ENCODE measurements at places on chromosomes 11 and 22.

- no peak for DNase-seq
Observed at GRCh38 chr11:124582565-124582964, 12.8 kb downstream of the OR8A1 start.

- DNase-seq: no peak
Observed at GRCh38 chr22:45188779-45189178, 25.1 kb downstream of the NUP50 start.

GRCh38 chr22:20955548-20955947 is 11.5 kb upstream of the AIFM3 start:
- no peak for DNase-seq

DNA sequence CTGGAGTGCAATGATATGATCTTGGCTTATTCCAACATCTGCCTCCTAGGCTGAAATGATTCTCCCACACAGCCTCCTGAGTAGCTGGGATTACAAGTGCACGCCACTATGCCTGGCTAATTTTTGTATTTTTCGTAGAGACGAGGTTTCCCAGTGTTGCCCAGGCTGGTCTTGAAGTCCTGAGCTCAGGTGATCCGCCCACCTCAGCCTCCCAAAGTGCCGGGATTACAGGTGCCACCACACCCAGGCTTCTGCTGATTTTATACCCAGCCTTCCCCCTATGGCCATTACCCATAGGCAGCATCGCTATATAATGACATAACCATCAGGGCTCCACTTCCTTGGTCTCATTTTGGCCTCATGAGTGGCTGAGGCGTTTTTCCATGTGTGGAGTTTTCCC is 60.6 kb upstream of the RAB1B start:
- DNase-seq: no peak

DNA sequence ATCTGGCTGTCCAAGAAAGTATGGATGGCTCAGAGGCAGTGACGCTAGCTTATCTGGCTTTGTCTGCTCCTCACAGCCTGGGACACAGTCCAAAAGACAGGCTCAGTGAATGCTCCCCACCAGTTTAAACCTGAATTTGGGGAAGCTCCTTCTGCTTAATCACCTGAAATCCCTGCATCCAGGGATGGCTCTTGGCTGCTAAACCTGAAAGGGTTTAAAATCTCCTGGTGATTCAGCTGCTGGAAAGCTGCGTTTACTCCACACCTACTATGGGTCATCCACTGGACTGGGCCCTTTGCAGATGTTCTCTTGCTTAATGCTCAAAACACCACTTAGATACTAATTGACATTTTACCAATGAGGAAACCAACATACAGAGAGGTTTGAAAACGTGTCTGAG is 302.0 kb upstream of the NARS2 start:
- DNase-seq: no peak

DNA sequence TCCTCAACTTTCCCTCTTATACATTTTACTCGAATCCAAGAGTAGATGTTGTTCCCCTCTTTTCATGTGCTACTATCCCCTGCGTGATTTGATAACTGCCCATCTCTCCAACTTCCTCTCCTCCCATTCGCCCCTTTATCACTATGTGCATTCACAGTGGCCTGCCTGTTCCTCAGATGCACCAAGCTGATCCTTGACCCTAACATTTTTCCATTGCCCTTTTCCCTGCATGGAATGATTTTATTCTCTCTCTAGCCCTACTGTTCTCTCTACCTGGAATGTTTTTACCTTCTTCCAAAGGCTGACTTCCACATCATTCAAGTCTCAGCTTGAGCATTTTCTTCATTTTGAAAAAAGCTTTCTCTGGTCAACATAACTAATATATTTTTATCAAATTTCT is 15.8 kb upstream of the BBOX1 start:
- DNase-seq: no peak

DNA sequence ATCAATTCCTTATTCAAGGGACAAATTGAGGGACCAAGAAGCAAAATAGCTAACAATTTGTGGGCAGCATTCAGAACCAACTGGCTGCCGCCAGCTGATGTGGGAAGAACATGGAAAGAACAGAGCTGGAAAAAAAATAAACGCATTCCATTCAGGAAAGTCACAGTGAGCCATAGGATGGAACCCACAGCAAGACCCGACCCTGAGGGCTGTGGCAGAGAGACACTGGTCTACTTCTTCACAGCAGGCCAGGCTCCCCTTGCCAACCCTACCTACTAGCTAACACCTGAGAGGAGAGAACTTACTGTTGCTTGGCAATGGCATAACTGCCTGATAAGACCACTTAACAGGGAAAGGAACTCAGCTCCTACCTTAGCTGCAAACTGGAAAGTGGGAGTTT is 123.5 kb upstream of the APOA1 start:
- DNase-seq: no peak

DNA sequence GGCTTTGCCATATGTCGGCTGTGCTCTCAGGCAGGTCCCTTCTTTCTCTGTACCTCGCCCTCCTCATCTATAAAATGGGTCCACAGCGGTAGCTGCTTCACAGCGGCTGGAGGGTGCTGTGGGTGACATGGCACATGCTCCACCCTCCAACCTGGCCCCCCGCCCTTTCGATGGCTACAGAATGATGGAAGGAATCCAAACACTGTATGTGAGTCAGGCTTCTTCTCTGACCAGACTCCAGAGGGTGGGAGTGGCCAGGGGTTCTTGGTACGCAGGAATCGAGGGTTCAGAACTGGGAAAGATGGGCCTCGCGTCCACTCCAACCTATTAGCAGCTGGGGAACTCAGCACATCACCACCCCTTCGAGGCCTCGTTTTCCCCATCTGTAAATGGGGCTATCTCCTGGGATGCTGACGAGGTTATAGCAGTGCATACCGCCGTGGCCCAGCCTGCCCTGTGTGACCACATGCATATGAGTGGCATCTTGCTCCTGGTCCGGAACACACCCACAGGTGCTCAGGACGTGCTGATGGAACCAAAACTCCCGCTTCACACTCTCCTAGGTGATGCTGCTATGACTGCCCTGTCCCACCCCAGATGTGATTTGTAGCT is 26.4 kb downstream of the MN1 start:
- DNase-seq: no peak

DNA sequence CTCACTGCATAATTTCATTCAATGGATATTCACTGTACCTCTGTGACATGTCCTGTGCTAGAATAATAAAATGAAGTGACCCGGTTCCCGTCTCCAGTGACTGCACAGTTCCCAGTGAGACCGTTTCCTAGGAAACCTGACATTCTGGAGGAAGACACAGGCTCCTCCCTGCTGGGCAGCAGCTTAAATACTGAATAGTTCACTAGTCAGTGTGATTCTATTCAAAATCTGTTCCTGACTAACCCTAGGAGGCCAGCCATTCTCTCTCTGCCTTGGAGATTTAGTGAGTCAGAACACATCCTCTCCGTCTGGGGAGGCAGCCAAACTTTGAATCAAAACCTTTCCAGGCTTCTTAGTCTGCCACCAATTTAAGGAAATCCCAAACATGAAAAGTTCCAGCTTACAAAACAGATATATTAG is 11.3 kb downstream of the TRIM66 start:
- DNase-seq: no peak

- DNase-seq: no peak
Observed at GRCh38 chr22:17678817-17679385, 40.3 kb downstream of the BCL2L13 start.

DNA sequence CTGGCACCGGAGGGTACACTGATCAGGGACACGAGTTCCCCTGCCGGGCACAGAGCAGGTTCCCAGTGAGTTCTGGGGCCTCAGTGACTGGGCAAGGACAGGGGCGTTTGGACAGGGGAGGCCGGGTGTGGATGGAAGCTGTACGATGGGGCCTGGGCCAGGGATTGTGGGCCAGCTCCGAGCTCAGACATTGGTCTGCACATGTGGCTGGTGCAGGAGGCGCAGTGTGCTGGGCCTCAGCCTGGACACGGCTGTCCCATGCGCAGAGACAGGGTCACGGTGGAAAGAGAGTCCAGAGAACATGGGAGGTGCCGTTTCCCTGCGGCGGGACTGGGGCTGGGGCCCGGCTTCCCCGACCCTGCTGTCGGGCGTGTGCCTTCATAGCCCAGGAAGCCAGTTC is 60.7 kb downstream of the CDKN1C start:
- no peak for DNase-seq

GRCh38 chr22:48925450-48925849 is 902.2 kb downstream of the BRD1 start:
- no peak for DNase-seq

GRCh38 chr22:39851606-39852315 is 41.8 kb downstream of the ENTHD1 start:
- no peak for DNase-seq

- DNase-seq: no peak
Observed at GRCh38 chr11:111834432-111835163, 36.8 kb downstream of the ALG9 start.

DNA sequence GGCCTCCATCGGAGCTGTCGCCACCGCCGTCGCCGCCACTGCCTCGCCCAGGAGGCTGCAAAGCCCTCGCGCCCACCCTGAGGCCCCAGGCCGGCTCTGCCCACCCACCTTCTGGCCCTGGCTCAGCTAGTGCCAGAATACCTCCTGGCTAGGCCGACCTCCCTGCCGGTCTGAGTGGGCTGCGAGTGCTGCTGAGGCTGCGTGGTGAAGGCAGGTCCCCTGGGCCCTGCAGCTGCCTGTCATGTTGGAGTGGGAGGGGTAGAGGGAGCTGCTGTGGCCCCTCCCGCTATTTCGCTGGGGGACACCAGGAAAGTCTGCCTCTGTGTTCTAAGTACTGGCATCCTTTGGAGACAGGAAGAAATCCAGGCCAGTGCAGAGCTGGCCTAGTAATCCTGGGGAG is 34.2 kb downstream of the LRRC10B start:
- DNase-seq: no peak

GRCh38 chr11:117884994-117885393 is 8.5 kb upstream of the FXYD6 start:
- no peak for DNase-seq

DNA sequence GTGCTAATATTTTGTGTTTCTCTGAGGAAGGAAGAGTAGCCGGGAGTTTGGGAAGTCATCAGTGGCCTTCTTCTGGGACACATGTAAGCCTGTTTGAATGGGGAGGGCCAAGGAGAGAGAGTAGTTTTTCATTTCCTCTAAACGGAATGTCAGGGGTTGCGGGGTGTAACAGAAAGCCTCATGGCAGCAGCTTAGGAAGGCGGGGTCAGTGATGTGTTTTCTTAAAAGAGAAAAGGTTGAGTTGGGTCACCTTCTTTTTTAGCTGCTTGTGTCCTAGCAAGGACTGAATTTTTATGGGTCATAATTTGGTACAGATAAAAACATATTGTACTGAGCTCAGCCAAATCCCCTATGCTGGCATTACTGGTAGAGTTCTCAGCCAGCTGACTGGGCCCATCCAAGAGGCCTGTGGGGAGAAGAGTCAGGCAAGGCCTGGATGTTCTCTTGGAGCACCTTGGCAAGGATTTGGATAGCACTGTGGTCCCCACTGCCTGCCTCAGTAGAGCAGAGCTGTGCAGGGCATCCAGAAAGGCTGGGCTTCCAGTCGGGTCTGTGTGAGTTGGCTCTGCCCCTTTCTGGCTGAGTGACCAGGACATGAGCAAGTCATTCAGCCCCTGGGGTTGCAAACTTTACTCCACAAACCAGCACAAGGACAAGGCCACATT is 29.4 kb upstream of the NAV2 start:
- no peak for DNase-seq

- DNase-seq: no peak
Observed at GRCh38 chr11:126494831-126495230, 139.3 kb downstream of the ST3GAL4 start.

GRCh38 chr11:101913656-101914055 is 1.2 kb upstream of the CEP126 start:
- DNase-seq: no peak

DNA sequence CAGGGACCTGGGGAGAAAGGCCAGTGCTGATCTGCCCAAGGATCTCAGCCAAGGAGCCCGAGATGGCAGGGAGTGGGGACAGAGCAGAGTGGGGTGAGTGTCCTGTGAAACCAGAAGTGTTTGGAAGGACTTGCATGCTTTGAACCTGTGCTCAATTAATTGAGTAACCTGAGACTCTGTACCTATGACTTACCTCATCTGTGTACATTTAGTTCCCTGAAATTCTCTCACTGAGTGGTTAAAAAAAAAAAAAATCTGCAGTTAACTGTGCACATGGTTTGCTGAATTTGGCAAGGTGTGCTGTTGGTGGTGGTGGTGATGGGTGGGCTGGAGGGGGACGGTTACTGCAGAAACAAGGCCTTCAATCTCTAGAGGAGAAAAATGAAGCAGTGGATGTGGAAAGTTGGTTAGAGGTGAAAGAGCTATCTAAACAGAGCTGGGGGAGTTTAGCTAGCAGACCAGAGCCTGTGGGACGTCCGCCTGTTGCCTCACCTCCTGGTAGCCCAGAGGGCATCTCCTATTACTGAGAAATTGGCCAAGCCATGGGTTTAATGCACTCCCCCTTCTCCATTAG is 8.3 kb upstream of the SORL1-AS1 start:
- DNase-seq: no peak

DNA sequence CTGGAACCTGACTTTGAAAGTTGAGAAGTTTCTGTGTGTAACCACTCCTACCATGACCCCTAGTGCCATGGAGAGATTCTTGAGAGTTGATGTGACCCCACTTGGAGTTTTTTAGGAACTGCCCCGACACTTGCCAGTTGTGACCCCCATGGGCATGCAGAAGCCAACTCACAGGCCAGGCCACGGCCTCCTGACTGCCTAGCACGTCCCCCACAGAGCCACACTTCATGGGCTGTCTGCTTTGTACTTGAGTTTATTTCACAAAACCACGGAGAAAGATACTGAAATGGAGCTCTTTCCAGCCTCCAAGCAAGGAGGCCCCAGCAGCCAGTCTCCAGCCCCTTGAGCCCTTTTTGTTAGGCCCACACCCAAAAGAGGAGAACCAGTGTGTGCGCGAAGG is 8.4 kb downstream of the CYB5R2 start:
- DNase-seq: no peak

GRCh38 chr11:35611741-35612140 is 6.5 kb upstream of the FJX1 start:
- no peak for DNase-seq

DNA sequence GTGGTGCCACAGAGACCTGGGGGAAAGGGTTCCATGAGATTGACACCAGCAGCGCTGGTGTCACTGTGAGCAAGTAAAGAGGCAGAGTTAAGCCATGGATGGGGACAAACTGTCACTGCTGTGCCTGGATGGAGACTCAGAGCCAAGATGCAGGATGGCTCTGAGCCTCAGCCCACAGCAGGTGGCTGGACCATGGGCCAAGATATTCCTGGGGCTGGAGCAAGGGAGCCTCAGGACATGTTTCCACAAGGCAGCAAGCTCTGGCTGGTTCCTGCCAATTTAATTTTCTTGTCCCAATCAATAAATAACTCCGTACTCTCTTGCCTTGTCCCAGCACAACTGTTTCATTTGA is 23.0 kb downstream of the MYO18B start:
- no peak for DNase-seq

- no peak for DNase-seq
Observed at GRCh38 chr11:87425391-87425790, 387.7 kb downstream of the TMEM135 start.

DNA sequence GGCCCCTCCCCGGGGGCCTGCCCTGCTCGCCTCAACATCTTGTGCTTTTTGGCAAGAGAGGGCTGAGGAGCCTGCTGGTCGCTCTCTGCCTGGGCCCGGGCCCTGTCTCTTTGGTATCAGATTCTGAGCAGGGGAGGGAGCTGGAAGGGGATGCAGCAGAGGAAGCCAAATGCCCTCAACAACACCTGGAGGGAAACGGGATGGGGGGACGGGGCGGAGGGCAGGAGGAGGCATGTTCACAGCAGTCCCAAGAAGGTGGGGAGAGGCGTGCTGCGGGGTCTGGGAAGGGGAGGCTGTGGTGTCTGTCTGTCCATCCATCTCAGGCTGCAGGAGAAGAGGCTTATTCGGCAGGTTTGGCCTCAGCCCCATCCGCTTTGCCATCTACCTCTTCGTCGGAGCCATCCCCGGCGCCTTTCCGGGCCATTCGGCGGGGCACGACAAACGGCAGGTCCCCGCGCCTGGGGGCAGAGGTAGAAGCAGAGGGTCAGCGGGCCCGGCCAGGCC is 29.4 kb downstream of the APOL1 start:
- DNase-seq: no peak

Measured in stimulated activated CD4-positive, alpha-beta T cell treated with anti-CD3 and anti-CD28 coated beads, Interleukin-1b, Interleukin-23, amount 100 ng/mL, for 1 hour (primary cell).